Suprapubic skin (tissue), 4 donors: ENCODE measurements at places on chromosomes 7 and 10.

- no peak for DNase-seq
Measured at GRCh38 chr10:60652628-60653027, 125.7 kb upstream of the CDK1 start.

GRCh38 chr7:46716926-46717325, 795.9 kb upstream of the IGFBP3 start:
- DNase-seq: no peak

- no peak for DNase-seq
Measured at GRCh38 chr10:71408436-71409225, 11.9 kb downstream of the CDH23 start.

GRCh38 chr7:91066627-91067026, 197.6 kb upstream of the FZD1 start:
- no peak for DNase-seq

DNA sequence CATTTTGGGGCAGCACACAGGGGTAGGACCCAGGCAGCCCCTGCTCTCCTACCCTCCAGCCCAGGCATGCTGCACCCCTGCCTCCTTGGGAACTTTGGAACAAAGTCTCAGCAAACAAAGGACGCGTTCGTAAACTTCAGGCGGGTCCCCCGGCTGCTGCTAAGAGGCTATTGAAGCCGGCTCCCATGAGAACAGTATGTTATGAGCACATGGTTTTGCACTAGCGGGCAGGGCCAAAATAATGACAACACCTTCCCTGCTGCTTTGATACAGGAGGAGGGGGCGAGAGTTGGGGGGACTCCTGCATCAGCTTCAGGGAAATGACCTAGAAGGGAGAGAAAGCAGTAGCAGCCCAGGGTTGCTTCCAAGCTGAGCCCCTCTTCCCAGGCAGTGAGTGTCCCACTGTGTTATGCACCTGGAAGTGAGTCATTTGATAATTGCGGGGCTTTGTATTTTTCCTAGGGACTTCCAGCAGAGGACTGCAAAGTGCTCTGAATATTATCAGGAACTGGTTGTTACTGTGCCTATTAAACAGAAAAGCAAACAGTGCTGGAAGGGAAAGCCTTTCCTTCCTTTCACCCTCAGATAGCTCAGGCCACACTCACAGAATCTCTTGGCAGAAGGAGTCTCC, 6.9 kb downstream of the ITPRIP start:
- peak; percentile 78 for DNase-seq

GRCh38 chr10:44335330-44336021, 49.4 kb downstream of the CXCL12 start:
- peak; percentile 45 for DNase-seq

GRCh38 chr7:90709501-90710465, 113.7 kb downstream of the CDK14 start:
- no peak for DNase-seq

- no peak for DNase-seq
Measured at GRCh38 chr10:33524966-33525365, 190.5 kb upstream of the NRP1 start.

DNA sequence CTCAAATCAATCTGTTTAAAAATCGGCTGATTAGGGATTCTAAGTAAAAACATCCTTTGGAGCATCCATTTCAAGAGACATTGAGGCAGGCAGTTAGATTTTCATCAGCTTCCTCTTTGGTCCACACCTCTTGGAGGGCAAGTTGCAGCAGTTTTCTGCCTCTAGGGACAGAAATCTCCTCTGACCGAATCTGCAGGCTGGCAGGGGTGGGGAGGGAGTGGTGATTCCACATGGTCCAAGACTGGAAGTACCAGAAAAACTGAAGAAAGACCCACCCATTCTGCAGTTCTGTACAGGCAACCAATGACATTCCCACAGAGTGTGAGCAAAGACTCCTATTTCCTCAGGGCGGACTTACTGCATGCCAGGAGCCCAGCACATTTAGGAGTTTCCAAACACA, 29.0 kb downstream of the FGFBP3 start:
- no peak for DNase-seq

- DNase-seq: no peak
Measured at GRCh38 chr7:80929619-80930018, 10.8 kb upstream of the SEMA3C start.

GRCh38 chr10:95374597-95375209, 83.9 kb upstream of the PDLIM1 start:
- DNase-seq: peak; percentile 83

- no peak for DNase-seq
Measured at GRCh38 chr10:72285972-72286521, 12.3 kb downstream of the DDIT4 start.

- no peak for DNase-seq
Measured at GRCh38 chr7:117555260-117555659, 75.4 kb downstream of the CFTR start.

- no peak for DNase-seq
Measured at GRCh38 chr10:122326385-122326784, 48.1 kb upstream of the PLEKHA1 start.

DNA sequence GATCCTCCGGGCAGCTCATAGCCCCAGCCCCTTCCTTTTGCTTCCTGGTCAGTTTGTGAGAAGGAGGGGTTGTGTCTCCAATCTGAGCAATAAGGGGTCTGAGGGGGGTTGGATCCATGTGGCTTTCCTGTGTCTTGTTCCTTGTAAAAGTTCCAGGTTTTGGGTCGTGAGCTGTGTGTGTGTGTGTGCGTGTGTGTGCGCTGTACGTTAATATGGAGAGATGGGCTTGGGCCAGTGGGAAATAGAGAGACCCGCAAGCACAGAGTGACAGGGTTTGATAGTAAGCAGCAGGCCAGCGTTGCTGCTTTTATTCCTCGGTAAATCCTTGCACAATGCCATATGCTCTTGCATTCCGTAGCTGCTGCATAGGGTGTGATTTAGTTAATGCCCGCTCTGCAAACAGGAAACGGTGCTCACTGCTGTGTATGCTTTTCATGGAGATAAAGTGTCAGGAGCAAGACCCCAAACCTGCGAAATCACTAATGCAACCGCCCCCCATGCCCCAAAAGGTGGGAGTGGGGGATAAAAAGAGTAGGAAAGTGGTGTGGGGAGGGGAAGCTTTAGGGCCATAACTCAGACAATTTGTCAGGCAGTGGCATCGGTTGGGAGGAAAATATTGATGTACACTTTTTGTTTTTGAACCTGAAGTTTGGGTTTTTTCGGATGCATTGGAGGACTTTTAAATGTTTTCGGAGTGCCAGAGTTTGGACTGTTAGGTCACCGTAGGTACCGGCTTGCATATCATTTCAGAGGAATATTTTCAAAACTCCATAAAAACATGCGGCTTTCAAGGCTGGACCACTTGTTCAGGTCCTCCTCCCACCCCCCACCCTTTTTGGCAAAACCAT, 108.7 kb downstream of the TCF7L2 start:
- DNase-seq: no peak

DNA sequence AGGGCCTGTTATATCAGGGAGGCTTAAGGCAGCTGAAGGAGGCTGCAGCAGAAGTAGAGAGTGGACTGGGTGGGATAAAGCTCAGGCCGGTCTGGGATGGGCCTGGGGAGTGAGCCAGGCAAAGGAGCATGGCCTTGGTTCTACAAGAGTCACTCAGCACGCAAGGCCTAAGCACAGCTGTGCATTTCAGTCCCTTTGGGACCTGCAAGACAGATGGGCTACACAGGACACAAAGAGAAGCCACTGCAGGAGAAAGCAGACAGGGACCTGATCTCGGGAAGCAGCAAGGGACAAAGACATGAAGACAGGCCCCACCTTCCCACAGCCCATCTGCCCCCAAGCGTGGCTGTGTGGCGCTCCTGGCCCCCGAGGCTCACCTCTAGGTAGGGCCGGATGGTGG, 29.4 kb downstream of the RRP12 start:
- no peak for DNase-seq

GRCh38 chr7:155282671-155283070, 15.0 kb upstream of the INSIG1 start:
- DNase-seq: peak; percentile 62

DNA sequence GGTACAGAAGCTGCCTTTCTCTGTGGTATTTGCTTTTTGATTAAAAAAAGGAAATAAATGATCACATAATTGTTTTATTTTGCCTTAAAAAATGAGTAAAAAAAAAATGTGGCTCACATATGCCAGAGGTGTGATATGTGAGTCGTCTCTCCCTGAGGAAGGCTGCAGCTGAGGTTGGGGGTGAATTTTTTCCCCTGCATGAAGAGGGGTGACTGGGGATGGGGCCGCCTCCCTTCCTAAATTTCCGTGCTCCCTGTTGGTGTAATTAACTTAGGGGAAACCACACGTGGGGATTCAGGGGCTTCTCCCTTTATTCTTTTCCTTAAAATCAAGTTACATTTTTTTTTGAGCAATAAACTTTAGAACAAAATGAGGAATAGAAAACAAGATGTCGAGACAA, 35.4 kb downstream of the MGMT start:
- DNase-seq: no peak

DNA sequence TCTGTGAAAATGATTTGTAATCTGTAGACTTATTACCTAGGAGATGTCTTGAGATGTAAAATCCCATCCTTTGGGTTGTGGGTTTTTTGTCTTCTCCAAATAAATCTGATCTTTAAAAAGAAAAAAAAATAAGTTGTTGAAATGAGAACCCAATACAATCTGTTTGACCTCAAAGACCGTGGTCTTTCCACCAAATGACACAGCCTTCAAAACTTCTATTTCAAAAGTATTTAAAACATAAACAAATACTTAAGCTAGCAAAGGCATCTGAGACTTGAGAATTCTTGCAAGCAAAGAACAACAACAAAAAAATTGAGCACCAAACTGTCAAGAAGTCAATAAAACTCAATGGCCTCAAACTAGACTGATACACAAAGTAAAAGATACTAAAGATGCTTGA, 67.9 kb upstream of the HECW1 start:
- no peak for DNase-seq

GRCh38 chr7:26423436-26423835, 131.8 kb downstream of the SNX10 start:
- DNase-seq: no peak

DNA sequence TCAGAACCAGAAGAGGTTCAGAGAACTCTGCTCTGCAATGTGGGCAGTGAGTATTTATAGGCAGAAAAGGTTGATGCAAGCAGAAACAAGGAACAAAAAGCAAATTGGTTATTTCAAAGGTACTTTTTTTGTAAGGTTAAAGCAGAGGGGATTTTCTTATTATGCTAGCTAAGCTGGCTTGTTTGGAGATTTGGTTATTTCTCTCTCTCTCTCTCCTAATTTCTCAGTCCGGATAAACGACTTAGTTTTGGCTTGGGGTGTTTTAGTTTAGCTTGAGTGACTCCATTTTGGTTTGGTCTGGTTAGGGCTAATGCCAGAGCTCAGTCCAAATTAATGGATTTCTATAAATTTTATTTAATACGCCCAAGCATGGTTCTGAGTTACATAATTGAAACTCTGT, 566.8 kb downstream of the SH2D4B start:
- DNase-seq: no peak

DNA sequence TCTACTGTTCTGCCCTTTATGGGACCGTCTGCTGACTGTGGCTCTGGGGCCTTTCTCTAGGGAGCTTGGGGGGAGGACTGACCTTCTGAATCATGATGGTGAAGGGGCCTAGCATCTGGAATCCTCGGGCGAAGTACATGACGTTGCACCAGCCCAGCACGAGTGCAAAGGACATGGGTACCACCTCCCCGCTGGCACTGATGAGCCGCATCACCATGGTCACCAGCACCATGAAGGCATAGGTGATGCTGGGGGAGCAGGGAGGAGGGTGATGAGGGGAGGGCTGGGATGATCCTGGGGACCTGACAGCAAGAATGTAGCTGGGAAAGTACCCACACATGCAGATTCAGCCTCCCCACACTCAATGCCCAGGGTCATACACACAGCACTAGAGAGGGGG, 11.1 kb downstream of the TRPV6 start:
- peak; percentile 56 for DNase-seq
